Cerebellar nuclear complex (tissue), 1 donor: ENCODE measurements at places on chromosomes 13 and 19.

GRCh38 chr19:11797491-11797890, 832 bp upstream of the ZNF491 start:
- peak; percentile 57 for DNase-seq

DNA sequence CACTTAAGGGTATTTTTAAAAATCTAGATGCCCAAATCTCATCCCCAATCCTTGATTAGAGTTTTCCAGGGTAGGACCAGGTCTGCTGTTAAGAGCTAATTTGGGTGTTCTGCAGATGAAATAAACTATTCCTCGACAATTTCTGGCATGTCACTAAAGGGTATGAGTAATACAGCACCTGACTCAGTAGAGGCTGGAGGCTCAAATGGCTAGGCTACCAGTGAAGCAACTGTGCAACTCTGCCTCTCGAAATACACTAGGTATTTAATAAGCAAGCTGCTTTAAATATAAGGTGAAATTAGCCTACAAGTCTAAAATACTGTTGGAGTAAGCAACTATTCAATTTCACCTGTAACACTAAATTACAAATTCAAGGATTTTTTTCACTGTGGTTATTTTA, 1.5 kb downstream of the RNF6 start:
- no peak for DNase-seq

- DNase-seq = no peak
Observed at GRCh38 chr19:40928850-40929249, 46.8 kb upstream of the CYP2A7 start.

- DNase-seq = no peak
Observed at GRCh38 chr19:39828015-39828653, 5.8 kb downstream of the DYRK1B start.

DNA sequence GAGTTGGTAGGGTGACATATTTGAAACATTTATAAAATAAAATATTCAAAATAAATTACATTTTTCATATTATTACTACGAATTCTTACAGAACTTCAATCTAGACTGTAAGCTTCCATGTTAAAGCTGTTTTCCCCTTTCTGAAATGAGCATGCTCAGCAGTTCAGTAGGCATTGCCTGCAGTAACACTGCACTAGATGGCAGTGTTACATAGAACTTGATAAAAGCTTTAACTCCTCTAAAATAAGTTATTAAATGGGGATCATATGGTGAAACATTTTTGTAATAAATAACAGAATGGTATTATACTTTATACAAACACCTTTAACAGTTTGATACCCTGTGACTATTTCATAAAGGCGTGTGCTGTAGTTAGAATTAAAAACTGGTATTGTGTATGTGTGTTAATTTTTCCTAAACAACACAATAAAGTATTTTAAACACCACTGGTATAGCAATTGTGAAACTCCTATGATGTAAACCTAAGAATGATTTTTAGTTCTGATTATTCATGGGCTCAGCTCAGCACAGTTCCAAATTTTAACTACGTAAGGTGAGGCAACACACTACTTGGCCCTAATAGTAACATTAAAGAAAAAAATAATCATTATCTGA, 11.6 kb upstream of the GPR18 start:
- no peak for DNase-seq

- no peak for DNase-seq
Observed at GRCh38 chr19:29442094-29442493, 83.7 kb upstream of the VSTM2B start.

DNA sequence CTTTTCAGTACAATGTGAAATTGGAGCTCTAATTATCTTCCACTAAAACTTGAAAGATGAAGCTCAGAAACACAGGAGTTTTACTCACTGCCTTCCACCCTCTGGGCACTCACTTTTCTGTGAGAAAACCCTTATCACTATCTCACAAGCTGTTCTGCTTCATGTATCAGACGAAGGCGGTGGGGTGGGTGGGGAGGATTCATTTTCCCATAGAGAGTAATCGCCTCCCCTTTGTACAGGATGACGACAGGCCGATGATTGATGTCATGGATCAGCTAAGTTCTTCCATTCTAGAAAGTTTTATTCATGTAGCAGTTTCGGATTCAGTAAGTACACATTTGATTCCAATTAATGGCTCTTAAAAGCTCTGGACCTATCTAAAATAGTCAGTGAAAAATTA, 139.9 kb downstream of the ZAR1L start:
- no peak for DNase-seq

GRCh38 chr19:3712663-3713611, 4.8 kb downstream of the TJP3 start:
- no peak for DNase-seq
